Panc1 (cell line): ENCODE measurements at places on chromosomes 5 and 9.

DNA sequence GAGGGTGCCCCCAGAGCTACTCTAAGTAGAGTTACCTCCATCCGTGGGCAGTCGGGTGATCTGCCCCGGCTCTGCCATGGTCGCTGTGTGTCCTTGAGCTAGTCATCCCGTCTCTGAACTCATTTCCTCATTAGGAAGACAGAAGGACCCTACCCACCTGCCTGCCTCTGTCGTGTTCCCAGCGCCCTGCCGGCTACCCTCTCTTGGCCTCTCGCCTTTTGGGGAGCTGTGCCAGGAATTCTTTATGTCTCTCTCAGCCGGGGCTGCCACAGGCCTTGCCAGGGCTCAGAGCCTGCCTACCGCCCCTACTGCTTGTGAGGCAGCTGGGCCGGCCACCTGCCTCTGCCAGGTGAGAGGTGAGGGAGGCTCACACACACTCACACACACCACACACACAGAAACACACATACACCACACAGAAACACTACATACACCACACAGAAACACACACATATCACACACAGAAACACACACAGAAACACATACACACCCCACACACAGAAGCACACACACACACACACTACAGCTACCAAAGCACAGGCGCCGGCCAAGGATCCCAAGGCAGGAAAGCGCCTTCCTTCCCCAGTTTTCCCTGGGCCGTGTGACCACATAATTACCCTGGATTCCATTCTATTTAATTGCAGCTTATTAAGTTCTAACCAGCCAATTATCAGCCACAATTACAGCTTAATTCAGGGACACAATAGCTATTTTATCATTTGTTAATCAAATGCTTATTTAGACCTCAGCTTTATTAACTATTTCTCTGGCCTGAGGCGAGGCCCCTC, 41.7 kb downstream of the UNC5A start:
- DNase-seq: no peak

DNA sequence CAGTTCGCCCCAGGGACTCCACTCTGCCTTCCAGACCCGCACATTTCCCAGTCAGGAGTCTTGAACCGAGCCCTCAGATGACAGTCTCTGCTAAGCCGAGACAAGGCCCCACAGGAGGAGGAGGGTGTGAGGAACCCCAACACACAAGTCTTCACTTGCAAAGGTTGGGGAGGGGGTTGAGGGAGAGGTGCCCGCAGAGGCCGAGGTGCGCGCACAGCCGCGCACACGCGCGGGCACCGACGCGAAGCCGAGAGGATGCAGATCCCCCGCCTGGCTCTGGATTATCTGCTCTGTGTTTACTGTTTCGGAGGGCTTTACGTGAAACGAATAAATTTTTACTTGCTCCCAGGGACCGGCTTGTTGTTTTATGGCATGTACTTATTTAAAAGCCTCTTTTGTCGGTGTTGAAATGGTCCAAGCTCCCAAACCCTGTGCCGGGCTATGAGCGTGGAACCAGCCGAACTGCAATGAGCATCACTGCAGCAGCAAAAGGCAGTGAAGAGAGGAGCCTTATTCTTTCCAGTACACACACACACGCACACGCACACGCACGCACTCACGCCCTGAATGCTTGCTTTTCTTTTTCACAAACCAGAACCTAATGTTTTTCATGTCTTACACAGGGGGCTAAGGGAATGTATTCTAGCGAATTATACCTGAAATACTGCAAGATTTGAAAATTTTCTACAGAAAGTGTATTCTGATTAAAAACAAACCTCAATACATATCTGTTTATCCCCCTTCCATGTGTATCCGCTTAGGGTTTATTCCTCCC, 297.7 kb downstream of the PARP8 start:
- no peak for DNase-seq

DNA sequence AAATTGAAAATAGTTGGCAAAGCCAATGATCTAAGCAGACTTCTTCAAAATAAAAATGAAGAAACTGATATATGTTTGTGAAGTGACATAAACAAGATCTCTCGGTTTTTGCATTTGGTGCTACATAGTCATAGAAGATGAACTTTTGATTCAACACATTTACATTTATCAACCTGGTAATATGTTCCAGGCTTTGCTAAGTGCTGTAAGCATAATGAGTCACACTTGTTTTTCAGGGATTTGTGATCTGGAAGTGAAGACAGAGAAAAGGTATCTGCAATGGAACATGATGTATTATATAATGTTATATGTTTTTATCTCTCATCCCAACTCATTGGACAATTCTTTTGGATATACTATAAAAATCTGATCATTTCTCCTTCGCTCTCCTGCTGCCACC, 801.4 kb downstream of the BRINP1 start:
- DNase-seq: no peak

DNA sequence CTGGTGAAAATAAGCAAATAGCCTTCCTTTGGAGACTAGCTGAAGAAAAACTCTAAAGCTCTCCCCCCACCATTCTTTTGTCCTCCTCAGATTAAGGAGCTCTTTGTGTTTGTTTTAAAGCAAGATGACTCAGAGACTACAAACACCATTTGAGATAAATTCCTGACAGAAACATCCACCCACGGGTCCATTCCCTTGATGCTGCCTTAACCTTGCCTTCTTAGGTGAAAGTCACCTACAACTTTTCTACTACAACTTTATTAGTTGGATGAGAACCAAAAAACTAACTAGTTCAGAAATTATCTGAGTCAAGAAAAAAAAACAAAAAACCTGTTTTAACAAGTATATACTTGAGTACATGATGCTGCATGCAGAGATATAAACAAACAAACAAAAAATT, 831.1 kb downstream of the NR2F1-AS1 start:
- DNase-seq: no peak

DNA sequence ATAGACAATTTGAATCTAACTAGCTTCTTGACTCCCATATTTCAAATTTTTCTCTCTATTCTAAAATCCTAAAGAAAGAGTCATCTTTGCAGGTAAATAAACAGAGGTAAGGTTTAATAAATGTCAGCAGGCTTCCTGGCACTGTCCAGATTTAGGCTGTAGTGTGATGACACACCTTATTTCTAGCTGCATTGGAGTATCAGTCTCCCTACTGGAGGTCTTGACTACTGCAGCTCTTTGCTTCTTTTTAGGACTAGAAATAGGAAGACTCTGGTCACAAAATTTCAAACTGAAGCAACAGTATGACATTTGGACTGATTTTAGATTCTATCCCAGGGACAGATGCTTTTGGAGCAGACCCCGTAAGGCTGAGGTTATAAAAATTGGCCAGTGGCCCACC, 40.7 kb upstream of the PPP3R2 start:
- no peak for DNase-seq

GRCh38 chr5:144731786-144732185, 561.1 kb downstream of the KCTD16 start:
- no peak for DNase-seq

DNA sequence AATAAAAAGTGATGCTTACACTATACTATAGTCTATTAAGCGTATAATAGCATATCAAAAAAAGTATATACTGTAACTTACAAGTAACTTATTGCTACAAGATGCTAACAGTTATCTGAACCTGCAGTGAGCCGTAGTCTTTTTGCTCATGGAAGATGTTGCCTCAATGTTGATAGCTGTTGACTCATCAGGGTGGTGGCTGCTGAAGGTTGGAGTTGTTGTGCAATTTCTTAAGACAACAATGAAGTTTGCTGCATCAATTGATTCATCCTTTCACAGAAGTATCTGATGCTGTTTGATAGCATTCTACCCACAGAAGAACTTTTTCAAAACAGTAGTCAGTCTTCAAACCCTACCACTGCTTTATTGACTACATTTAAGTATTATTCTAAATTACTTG, 7.8 kb upstream of the C9orf40 start:
- DNase-seq: no peak

- DNase-seq: no peak
These were observed 195.2 kb upstream of the PTGER4 start for GRCh38 chr5:40484495-40484894.

DNA sequence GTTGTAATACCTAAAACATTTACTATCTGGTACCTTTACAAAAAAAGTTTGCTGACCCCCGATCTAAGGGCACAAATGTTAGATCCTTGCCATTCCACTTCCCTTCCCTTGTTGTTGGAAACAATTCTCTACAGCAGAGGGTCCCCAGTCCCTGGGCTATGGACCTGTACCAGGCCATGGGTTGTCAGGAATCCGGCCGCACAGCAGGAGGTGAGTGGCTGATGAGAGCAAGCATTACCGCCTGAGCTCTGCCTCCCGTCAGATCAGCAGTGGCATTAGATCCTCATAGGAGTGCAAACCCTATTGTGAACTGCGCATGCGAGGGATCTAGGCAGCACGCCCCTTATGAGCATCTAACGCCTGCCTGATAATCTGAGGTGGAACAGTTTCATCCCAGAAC, 248.5 kb downstream of the AP3B1 start:
- DNase-seq: no peak

DNA sequence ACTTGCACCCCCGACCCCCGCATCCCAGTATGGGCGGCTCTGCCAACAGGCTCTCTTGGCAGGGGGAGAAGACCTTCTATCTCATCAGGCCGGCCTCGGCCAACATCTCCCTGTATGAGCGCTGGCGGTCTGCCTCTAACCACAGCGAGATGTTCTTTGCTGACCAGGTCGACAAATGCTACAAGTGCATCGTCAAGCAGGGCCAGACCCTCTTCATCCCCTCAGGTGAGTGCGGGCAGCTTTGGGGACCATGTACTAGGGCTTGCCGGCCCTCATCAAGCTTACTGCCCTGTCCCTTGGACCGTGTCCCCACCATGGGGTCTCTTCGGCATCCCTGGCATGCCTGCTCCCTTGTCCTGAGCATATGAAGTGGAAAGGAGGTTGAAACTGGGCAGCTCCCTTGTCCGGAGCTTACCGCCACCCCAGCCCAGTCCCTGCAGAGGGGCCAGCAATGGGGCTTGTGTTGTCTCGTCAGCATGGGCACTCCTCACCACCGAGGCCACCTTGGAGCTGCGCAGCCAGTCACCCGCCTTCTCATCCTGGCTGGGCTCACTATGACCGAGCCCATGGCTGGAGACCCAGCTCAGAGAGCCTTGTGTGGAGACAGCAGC, 78.1 kb downstream of the PHF2 start:
- DNase-seq: no peak

DNA sequence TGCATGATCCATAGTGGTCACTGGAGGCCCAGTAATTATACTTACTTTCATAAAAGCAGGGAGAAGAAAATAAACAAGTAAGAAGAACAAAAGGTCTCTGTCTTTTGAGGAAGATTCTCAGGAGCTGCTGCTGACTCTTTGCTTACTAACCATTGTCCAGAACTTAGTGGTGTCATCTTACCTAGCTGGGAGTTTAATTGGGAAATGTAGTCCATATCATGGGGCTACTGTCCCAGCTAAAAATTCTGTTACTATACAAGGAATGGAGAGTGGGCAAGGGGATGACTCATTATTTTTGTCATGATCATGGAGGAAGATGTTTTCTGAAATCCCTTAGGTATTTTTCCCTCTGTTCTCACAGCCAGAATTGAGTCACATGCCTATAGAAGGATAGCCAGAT, 639.3 kb downstream of the MTRR start:
- DNase-seq: no peak

GRCh38 chr9:69757996-69758675, 1.7 kb downstream of the PTAR1 start:
- no peak for DNase-seq

GRCh38 chr9:86368871-86369521, 14.8 kb upstream of the TUT7 start:
- no peak for DNase-seq

DNA sequence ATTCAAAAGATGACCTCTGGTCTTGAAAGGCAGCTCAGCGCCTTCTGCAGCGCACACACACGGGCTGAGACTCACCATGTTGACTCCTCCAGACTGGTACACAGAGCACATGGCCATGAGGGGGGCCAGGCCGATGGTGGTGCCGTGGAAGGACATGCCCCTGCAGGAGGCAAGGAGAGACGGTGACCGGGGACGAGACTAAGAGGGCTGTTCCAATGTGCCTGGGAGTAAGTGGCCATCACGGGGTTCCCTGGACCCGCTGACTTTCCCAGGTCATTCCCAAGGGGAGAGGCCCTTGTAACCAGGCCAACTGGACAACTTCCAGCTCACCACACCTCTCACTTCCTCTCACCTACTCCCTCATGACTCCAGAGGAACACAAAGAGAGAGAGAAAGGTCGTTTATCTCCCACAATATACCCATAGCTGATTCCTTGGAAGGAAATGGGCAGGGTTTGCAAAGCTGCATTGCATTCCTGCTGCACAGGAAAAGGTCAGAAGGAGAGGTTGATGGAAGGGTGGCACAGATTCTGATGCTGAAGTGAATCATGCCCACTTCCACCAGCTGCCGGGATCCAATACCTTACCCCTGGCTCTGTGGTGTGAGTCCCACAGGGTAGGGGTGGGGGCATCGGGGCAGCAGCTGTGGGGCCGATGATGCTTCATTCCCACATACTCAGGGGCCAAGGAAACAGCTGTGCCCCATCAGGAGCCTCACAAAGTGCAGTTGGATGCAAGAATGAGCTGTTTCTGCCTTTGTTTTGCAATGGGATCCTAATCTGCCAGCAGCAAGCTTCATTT, 47.2 kb downstream of the NIPAL4 start:
- no peak for DNase-seq

DNA sequence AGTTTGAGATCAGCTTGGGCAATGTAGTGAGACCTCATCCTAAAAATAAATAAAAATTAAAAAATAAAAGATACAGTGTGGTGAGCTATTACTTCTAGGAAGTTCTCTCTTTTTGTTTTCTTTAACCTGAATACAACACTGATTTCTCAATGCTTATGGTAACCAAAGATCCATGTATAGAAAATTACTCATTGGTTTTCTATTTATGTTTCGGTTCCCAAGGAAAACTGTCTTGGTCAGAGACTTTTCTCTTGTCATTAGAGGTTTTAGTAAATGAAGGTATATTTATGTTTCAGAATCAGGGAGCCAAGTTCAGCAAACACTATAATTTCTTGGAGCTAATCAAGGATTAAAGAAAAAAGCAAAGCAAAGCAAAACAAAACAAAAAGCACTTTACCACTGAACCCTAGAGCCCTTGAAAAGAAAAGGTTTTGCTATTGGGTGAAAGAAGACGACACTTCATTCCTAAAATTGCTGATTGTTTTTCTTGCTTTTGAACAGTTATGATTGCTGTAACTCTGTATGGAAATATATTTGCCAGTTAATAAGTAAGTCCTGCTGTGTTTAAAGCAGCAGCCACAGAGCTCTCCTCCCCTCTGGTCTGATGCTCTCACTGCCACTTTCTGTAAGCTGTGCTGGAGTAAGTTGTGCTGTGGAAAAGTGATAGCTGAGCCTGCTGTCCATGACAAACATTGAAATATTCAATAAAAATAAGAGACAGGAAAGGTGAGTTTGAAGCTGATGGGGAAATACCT, 298.2 kb downstream of the CD180 start:
- no peak for DNase-seq
